ENCODE measurements at places on chromosomes 16 and 17.
A peak's percentile ranks its signal among the peaks of the same experiment; 100 is the strongest.

GRCh38 chr16:15404792-15405191 is 9.2 kb downstream of the MPV17L start:
- no peak for DNase-seq

GRCh38 chr17:63477480-63478440 is 899 bp downstream of the ACE start:
- DNase-seq, result no peak

- peak; percentile 94 for DNase-seq
Observed at GRCh38 chr16:12801511-12802042, 2.1 kb downstream of the CPPED1 start.

DNA sequence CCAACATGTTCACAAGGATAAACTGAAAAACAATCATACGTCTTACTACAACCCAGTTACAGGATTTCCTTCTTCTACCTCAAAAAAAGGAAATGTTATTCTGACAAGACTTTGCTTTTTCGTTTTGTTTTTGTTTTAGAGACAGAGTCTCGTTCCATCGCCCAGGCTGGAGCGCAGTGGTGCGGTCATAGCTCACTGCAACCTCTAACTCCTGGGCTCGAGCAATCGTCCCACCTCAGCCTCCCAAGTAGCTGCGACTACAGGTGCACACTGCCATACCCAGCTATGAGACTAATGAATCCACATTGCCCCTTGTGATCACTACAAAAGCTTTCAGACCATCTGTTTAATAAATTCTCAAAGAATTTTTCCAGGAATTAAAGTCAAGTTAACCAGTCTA is 8.8 kb upstream of the TRIM37 start:
- no peak for DNase-seq

GRCh38 chr17:42116705-42117396 is 4.3 kb downstream of the KAT2A start:
- peak; percentile 78 for DNase-seq

DNA sequence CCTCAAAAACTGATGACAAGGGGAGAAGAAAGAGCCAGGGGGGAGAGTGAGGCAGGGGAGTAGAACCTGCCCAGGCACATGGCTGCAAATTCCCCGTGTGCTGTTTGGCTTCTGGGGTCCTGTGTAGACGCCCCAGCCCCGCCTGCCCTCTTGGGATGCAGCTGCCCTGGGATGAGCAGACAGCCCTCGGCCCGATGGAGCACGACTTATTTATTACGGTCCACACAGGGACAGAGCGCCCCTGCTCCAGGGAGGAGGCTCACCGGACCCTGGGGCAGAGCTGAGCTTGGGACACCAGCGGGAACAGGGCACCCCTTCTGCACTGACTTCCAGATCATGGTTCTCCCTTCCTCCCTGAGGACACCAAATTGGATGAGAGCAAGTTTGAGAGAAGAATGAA is 9.1 kb downstream of the LDHD start:
- DNase-seq, result no peak

- no peak for DNase-seq
Observed at GRCh38 chr16:67342616-67343015, 16.0 kb downstream of the LRRC36 start.

- peak; percentile 93 for DNase-seq
Observed at GRCh38 chr17:44095647-44096496, 25.3 kb downstream of the G6PC3 start.

DNA sequence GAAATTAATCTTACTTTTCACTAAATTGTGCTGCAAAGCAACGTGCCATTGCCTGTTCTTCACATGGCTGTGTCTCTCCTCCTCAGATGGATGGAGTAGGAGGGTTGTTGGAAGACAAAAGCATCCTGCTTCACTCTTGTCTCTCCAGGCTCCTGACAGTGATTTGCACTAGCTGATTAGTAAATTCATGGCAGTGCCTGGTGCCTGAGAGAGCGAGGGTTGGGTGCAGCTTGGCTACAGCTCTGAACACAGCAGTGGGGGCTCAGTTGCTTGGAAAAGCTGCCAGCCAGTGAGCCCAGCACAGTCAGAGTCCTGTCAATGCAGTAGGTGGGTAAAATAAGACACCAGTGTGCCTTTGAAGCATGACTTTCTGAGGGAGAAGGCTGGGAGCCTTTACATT is 37.4 kb downstream of the CDH13 start:
- no peak for DNase-seq

DNA sequence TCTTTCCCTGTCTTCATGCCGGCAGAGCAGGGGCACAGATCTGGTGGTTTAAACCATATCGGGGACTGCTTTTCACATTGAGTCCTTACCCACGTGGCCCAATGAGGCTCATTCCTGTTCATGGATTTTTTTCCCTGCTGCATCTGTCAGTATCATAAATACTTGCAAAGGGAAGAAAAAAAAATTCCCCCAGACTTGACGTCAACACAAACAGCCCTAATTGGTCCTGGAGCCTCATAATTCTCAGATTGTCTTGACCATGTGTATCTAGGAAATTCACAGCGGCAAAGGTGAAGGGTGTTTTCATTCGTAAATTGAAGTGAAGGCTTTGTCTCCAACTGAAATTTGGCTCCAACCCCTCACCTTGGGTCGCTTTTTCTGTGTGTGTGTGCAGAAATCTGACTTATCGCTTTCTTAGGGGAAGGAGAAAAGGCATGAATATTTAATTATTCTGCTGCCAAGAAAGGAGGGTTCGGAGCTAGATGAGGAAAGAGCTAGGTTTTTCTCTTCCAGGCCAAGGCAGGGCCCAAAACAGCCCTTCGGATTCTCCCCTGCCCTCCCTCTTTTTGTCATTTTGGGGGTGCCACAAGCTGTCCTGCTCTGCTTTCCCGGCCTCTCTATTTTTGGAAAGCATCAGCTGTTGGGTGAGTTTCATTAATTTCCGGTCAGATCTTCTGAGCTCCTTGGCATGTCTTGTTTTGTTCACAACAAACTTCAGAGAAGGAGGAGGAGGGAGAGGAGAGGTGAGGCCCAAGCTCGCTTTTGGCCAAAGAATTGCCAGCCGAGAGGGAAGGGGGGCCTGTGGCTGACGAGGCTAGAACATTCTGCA is 17.8 kb upstream of the CIBAR2 start:
- DNase-seq, result peak; percentile 77

DNA sequence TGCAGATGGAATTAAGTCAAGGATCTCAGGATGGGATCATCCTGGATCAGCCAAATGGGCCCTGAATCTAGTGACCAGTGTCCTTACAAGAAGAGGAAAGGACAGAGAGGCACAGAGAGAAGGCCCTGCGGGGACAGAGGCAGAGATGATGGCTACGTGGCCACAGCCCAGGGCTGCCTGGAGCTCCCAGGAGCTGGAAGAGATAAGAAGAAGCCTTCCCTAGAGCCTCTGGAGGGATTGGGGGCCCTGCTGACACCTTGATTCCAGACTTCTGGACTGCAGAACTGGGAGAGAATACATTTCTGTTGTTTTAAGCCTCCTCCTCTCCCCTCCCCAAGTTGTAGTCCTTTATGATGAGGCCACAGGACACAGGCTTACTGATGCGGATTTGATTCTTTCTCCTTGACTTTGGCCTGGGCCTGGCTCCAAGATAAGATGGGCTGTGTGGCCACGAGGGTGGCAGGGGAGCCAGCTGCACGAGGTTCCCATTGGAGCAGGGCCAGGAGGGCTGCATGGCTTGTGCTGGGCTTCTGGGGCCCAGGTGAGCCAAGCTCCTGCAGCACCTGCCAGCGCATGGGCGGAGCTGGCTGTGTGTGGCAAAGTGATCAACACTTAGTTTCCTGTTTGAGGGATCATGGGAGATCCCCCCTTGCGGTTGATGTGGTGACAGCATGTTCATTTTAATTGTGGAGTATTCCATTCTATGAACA is 146.1 kb downstream of the IRF8 start:
- DNase-seq, result no peak

DNA sequence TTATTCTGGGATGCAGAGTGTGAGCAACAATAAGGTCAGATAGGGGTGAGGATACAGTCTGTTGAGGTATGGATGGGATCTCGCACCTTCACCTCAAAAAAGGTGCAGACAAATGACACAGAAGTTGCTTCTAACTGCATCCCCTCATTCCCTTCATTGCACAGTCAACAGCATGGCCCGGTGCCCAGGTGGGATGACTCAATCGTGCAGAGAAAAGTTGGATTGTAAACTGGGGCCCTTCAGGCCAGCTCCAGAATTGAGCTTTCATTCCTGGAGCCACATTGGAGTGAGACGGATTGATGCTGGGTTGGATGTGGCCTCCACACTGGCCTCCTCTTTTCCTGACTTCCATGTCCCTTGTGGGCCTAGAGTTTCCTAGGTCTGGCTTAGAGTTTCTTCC is 977.4 kb downstream of the KCNJ18 start:
- no peak for DNase-seq

- no peak for DNase-seq
Observed at GRCh38 chr16:18048853-18049546, 287.5 kb downstream of the NPIPA8 start.

DNA sequence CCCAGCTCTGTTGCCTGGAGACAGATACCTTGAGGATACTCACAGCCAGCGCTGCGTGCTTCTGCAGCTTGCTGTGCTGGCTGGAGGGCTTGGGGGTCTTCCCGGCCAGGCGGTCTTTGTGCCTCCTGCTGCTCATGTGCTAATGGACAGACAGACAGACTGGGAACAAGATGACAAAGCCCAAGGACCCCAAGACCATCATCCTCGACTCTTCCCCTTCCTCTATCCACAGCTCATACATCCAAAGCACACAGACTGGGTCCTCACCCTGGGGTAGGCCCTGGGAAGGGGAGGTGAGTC is 7.7 kb downstream of the NKIRAS2 start:
- no peak for DNase-seq

- DNase-seq, result no peak
Observed at GRCh38 chr17:21816592-21817567, 124.6 kb downstream of the KCNJ18 start.

- peak; percentile 53 for DNase-seq
Observed at GRCh38 chr17:2449486-2449885, 48.6 kb upstream of the MNT start.

GRCh38 chr17:58291246-58291645 is 10.5 kb upstream of the MPO start:
- DNase-seq, result no peak

GRCh38 chr16:54171626-54172537 is 114.7 kb downstream of the IRX3 start:
- DNase-seq, result peak; percentile 66

DNA sequence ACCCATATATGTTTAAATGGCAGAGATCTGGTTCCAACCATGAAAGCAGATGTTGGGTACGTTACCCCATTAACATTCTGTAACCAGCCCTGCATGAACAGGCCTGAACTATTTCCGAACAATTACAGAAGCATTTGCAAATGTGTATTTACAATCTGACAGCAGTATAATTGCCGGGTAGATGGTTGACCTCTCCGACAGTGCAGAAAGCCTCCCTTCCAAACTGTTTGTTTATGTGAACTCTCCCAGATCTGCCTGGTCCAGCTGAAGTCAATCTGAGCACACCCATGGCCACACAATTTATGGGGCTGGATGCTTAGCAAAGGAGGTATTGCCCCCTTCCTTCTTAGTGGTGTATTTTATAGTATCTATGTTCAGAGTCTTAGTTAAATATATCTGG is 21.8 kb downstream of the NUDT7 start:
- no peak for DNase-seq

Data from AG10803 (cell line).